ENCODE measurements at places on chromosomes 5 and 9. TPM values are rescaled to one million over a fixed set of nuclear protein-coding genes. Genes with fewer than 3 reads are reported as not detected.

Gene CATSPER3
- 1.1 TPM for total RNA-seq

Gene PCDHAC2
- total RNA-seq = 0.47 TPM

Gene PCDHA12
- total RNA-seq = 0.18 TPM

Gene STPG3
- not detected for total RNA-seq

Gene CCL27
- total RNA-seq = not detected

Gene SPATA31D4
- not detected for total RNA-seq

Gene FAM153A
- total RNA-seq = 8.5 TPM

Gene DPP7
- total RNA-seq = 66.0 TPM

GRCh38 chr5:137440795-137441194 lies 58.3 kb downstream of the SPOCK1 start:
- DNase-seq = no peak

- no peak for DNase-seq
Measured at GRCh38 chr5:75632321-75632720, 21.1 kb downstream of the ANKDD1B start.

DNA sequence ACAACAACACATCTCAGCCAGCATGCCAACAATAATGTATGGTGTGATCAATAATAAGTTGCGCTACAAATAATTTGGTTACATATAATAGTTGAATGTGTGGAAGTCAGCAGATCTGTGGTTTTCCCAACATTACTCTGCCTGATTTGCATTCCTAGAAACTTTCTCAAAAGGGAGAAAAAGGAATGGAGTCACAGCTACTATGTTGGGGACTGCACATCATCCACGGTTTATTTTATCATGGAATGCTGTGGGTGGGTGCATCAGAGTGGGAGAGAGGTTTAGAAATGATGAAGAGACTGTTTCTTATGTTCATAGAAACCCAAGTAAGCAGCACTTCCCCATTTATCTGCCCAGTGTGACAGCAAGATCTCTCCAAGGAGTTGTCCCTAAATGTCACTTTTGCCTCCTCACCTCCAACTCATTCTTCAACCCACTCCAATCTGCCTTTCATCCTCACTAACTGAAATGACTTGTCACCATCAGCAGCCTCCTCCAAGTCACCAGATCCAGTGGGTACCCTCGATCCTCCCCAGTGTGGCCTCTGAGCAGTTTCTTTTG lies 2.8 kb upstream of the SPOCK1 start:
- no peak for DNase-seq

DNA sequence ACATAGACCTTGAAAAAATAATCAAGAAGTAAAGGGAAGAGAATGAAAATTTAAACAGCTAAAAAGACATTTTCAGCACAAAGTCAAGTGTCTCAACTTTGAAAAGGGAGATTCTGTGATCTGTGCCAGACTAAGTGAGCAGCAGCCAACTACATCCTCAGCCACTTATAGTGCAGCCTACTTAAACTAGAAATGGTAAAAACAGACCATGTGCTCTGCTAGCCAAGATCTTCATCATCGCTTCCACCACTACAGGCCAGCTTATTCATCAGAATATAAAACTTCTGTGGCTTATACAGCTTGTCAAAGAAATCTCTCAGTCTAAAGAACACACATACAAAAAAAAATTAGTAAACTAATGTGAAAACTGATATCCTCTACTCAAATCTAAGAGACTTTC lies 63.5 kb downstream of the CEMIP2 start:
- no peak for DNase-seq

- DNase-seq = no peak
Measured at GRCh38 chr9:89969881-89970639, 365.2 kb downstream of the GADD45G start.

DNA sequence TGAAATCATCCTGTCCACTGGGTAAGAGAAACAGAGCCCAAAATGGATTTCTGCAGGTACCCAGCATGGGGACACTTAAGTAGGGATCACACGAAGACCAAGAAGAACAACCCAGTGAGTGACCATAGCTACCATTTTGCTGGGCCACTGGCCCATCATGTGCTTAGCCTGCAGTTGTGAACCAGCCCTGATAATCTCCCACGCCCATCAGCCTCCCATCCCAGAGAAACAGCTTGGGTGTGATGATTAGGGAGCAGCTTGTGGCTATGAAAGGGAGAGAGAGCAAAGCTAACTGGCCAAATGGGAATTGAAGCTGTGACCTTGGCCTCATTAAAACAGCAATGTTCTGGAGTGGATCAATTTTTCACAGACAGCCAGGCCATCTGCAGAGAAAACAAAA lies 138.5 kb downstream of the SLC24A2 start:
- DNase-seq = no peak

- no peak for DNase-seq
Measured at GRCh38 chr9:98242426-98242825, 13.0 kb downstream of the TBC1D2 start.

GRCh38 chr9:16401701-16402100 lies 468.8 kb downstream of the BNC2 start:
- no peak for DNase-seq

DNA sequence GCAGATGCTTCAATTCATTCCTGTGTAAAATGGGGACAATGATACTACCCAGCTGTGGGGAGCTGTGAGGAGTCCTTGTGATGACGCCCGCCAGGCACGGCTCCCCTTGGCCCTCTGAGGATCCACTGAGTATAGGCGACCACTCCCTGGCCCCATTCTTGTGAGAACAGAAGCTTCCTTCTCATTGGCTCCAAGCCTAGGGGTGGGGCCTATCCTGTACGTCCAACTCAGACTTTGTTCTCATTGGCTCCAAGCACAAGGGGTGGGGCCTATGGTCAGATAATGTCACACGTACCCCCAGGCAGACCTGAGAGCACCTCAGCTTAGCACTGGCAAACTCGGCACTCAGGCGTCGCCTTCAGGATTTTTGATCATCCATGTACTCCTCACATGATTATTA lies 232.9 kb upstream of the MVB12B start:
- no peak for DNase-seq

GRCh38 chr9:90121762-90122161 lies 517.0 kb downstream of the GADD45G start:
- no peak for DNase-seq

All from left colon (tissue), 2 donors.